ENCODE measurements at places on chromosomes 13 and 19. TPM values are rescaled to one million over a fixed set of nuclear protein-coding genes. Genes with fewer than 3 reads are reported as not detected.

Gene KISS1R
- total RNA-seq, result not detected

Gene LGALS7
- not detected for total RNA-seq

Gene SBSN
- 0.19 TPM for total RNA-seq

Gene LILRB1
- total RNA-seq, result not detected

Gene ZSWIM4
- 10.7 TPM for total RNA-seq

Gene GNA15
- total RNA-seq, result under 0.01 TPM

Measured in regular cardiac myocyte (primary cell).